ENCODE measurements at places on chromosomes 11 and 22.

GRCh38 chr22:32324505-32325415, 32.9 kb upstream of the RFPL3 start:
- DNase-seq = no peak

GRCh38 chr22:42326801-42327200, 56.3 kb upstream of the TCF20 start:
- DNase-seq = no peak

DNA sequence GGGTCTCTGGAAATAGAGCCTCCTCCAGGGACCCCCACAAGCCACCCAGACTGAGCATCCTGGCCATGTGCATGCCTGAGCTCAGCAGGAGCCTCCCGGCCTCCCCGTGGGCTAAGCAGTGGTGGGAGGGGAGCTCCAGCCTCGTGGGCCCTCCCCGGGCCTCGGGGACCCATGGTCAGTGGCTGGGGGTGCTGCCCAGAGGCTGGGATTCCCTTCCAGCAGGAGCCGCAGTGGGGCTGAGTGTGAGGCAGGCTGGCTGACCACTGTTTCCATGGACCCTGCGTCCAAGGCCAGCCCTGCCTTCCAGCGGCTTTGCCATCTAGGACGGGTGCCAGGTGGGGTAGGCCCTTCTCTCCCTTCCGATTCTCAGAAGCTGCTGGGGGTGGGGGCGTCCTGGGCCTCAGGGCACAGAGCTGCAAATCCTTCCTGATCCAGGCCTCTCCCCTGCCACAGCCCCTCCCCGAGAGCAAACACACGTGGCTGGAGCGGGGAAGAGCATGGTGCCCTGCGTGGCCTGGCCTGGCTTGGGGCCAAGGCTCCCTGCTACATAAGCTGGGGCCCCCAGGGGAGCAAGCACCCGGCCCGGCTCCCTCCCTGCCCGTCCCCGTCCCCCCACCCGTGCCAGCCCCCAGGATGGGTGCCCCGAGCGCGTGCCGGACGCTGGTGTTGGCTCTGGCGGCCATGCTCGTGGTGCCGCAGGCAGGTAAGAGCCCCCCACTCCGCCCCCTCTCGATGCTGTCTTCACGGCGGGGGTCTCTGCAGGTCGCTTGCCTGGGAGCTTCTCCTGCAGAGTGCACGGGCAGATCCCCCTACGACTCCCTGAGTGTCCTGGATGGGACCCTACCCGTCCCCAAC, at the start of gene MUC5B:
Gene MUC5B (plus strand): TSS at position 576 of the 855 bp plus-strand sequence. CDS start 58 bp downstream, at position 634.
- no peak for DNase-seq

DNA sequence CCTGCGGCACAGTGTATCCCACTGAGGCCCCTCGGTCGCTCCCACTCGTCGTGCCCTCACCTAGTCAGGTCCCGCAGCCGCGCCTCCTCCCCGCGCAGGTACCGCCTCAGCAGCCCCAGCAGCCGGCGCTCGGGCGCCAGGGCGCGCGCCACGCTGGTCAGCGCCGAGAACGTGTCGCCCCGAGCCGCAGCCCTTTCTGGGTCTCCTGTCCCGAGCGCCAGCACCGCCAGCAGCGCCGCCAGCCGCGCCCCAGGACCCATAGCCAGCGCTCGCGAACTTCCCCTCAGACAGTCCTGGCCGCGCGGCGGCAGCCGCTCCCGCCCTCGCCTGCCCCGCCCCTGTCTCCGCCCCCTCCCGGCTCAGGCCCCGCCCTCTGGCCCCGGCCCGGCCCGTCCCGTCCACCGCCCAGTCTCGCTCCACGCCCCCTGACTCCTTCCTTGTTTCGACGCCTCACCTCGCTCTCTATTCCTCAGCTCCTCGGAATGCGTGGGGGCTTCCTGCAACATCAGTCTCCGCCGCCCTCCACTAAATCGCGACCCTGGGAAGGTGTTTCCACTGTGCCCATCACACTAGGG, at the start of gene P4HA3:
Gene P4HA3 (minus strand): TSS at position 289 of the 575 bp plus-strand sequence. CDS start 29 bp downstream, at position 260.
- no peak for DNase-seq

- no peak for DNase-seq
Measured at GRCh38 chr11:60777572-60777971, 7.6 kb upstream of the MS4A10 start.

GRCh38 chr11:38402063-38402462, 1804.0 kb upstream of the RAG2 start:
- no peak for DNase-seq

DNA sequence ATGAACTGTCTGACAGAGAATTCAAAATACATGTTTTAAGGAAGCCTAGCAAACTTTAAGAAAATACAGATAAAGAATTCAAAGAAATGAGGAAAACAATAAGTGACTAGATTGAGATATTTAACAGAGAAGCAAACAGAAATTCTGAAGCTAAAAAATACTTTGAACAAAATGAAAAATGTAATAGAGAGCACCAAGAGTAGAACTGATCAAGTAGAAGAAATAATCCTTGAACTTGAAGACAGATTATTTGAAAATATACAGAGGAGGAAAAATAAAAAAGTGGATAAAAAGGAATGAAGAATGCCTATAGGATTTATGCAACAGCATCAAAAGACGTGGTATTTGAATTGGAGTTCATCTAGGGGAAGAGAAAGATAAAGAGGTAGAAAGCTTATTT, 101.9 kb upstream of the OR4B1 start:
- no peak for DNase-seq

GRCh38 chr22:31977141-31977841, 33.0 kb downstream of the YWHAH start:
- peak; percentile 58 for DNase-seq

- no peak for DNase-seq
Measured at GRCh38 chr22:22400099-22400498, 108.4 kb downstream of the ZNF280B start.

GRCh38 chr11:111405551-111405950, 26.5 kb upstream of the POU2AF1 start:
- DNase-seq = no peak

DNA sequence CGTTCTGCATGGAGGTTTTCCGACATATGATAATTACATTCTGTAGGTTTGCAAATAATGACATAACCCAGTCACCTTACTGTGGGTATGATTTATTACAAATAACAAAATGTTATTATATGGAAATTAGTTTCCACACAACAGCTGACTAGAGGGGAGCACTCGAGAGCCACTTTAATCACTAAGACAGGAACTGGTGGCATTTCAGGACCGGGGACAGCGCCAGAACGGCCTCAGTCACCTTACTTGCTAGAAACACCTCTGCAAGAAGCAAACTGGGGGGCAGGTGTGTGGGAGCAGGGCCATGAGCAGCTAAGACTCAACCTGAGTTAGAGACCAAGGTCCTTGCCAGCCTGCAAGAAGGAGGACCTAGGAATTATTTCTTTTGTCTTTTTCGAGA, 199.9 kb downstream of the DSCAML1 start:
- DNase-seq = no peak

- DNase-seq = no peak
Measured at GRCh38 chr22:41229730-41230400, 10.9 kb downstream of the CHADL start.

DNA sequence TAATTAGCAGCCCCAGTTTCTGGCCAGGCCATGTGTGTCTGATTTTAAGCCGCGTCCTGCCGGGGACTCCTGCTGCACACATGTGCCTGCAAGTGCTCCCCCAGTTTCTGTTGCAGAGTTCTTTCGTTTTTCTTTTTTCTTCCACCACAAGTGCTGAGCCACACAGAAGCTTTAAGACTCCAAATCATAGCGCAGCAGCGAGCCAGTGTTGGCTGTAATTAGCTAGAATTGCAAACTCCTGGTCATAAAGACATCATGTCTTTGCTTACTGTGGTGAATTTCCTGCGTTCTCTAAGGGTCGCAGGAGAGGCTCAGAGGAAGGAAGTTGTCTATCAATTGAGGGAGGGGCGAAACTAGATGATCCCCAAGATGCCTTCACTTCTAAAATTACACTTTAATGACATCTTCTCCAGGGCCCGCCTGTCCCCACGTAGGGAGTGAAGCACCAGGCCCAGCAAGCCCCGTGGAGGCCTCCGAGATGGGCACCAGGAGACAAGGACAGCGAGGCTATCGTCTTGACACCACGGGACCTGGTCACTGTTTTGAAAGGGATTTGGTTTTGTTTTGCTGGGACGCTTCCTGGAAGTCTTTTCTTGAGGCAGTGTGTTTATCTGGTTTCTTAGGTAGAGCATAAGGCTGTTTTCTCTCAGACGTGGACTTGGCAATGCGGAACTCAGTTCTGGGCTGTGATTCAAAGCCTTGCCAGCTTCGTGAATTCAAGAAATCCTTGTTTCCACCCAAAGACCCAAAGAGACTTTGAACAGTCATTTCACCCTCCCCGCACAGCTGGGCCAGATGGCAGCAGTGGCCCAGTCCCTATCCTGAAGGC, 71.8 kb downstream of the UBASH3B start:
- no peak for DNase-seq

GRCh38 chr11:103202048-103202651, 92.9 kb downstream of the DYNC2H1 start:
- no peak for DNase-seq

DNA sequence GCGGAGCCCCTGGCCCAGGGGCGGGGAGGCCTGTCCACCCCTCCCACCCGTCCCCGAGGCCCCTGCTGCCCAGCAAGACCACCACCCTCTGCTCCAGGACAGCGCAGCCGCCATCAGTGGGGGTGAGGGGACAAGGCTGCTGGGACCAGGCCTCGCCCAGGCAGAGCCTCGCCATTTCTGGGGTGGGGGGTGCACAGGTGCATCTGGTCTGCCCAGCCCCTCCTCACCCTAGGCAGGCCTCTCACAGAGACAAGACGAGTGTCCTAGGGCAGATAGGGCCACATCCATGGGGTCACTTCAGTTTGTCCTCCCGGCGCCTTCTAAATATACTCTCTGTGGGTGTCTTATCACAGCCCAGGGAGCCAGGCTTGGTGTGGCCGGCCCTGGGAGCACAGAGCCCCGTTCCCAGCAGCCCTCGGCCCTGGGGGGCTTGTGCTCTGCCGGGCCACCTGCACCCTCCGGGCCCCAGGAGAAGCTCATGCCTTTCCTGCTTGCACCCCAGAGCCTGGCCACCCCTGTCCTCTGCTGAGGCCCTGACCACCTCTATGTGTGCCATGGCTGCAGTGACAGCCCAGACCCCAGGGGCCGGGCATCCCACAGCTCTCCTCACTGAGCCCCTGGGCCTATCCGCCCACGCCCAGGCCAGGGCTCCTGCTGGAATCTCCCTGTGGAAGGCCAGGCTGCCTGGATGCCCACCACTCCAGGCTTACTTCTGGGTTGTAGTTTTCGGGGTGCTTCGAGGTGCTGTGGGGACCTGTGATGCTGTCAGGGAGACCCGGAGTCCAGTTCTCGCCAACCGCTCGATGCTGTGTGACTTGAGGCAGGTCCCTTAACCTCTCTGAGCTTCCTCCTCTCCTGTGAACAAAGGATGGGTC, 70.8 kb downstream of the KCNQ1 start:
- no peak for DNase-seq

DNA sequence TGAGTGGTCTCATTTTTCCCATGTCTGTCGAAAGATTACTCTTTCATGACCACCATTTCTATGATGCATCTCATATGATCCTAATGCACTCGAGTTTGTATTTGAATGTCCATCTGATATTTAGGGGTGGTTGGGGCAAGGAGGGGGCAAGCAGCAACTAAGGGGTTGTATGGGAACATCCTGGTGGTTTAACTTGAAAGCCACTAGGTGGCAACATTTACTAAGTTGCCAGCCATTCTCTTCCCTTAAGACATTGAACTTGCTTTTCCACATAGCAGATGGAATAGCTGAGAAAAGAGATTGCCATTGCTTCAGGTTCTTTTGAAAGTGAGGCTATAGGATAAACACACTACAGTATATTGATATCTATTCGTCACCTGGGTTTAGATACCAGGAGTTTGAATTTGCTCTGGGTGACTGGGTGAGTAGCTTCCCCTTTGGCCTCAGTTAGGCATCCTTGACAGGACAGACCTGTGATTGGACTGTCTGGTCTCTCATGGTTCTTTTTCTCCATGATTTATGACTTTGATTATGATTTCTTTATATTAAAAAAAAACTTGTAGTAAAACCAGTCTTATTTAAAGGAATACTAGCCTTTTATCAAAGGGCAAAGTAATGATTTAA, 32.4 kb downstream of the NF2 start:
- DNase-seq = no peak

DNA sequence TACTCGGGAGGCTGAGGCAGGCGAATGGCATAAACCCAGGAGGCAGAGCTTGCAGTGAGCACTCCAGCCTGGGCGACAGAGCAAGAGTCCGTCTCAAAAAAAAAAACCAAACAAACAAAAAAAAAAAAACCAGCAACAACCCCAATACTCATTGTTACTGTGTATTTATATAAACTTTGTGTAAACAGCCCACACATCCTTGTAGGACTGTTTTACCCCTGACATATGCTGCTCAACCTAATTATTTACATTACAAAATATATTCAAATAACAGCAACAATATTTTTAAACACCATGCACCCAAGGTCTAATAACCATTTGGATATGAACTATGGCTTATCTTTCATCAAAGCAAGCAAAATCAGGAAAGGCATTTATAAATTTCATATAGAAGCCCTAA, 284.1 kb downstream of the TTC28 start:
- no peak for DNase-seq

DNA sequence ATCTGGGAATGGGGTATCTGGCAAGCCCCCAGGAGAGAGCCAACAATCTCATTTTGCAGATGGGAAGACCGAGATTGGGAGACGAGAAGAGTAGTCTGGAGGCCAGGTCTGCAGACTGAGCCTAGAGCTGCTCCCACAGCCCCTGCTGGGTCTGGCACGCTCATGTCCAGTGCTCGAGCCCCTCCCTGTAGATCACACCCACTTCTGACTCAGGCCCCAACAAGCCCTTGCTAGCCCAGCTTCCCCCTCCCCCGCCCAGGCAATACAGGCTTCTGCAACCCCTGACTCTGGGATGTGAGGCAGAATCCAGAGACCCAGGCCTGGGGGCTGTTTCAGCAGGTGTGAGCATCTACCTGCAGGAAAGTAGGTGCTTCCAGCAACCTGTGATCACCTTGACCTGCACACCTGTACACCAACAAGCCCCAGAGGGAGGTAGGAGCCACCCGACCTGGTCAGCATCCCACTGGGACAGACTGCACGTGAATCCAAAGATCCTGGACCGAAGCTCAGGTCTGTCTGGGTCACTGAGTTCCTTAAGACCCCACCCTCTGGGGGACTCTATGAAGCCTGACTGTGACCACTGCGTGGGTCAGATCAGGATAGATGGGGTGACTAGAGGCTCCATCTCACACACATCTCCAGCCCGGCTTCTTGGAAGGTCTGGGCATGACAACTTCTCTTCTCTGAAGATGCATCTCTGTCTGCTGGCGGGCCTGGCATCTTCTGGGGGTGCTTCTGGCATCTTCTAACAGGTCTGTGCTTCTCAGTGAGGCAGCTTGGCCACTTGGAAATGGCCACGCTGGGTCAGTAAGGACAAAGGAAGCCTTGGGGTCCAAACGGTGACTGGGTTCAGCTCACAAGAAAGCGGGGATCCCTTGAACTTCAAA, 29.3 kb downstream of the LINC01488 start:
- no peak for DNase-seq

GRCh38 chr11:79768343-79768742, 327.5 kb upstream of the TENM4 start:
- no peak for DNase-seq

- no peak for DNase-seq
Measured at GRCh38 chr22:39098576-39098975, 1.5 kb downstream of the APOBEC3H start.

GRCh38 chr11:103602840-103603239, 433.6 kb upstream of the DDI1 start:
- DNase-seq = no peak

GRCh38 chr11:110173811-110174644, 80.8 kb downstream of the ZC3H12C start:
- no peak for DNase-seq

- no peak for DNase-seq
Measured at GRCh38 chr11:31237819-31238760, 131.4 kb downstream of the DCDC1 start.
